Tibial nerve (tissue), 4 donors: ENCODE measurements at places on chromosomes 12 and 14. TPM values are rescaled to one million over a fixed set of nuclear protein-coding genes. Genes with fewer than 3 reads are reported as not detected.

Gene PTGER2
- 2.1 TPM for total RNA-seq

Gene IRAK3
- total RNA-seq, result 34.5 TPM

Gene TMTC1
- 111 TPM for total RNA-seq

Gene LRCOL1
- total RNA-seq, result not detected

Gene PRH2
- total RNA-seq, result 14.4 TPM

Gene LMNTD1
- total RNA-seq, result not detected

Gene KERA
- not detected for total RNA-seq

Gene SERPINA9
- not detected for total RNA-seq

DNA sequence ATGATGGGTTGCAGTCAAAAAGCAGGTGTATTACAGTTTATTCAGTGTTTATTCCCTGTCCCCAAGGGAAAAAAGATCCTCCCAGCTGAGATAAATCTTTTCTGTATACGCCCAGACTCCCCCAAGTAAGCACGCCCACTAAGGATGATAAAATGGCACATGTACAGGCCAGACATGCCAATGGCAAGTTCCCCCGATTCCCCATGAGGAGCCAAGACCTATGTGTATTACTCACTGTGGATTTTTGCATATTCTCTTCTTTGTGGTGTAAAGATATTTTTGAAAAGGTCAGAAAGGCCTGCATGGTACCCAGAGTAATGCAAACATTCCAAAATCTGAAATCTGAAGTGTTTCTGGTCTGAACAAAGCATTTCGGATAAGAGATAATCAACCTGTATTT is 22.2 kb downstream of the NR2C1 start:
- no peaks in the 10 kb centered on the region for H3K4me1 ChIP-seq
- H3K27ac ChIP-seq, result no peak overlapping the region
- no peak for DNase-seq
- no peaks in the 10 kb centered on the region for H3K27me3 ChIP-seq
- H3K36me3 ChIP-seq, result peaks cover 94% of the 10 kb centered on the region
- no peak overlapping the region for H3K4me3 ChIP-seq

DNA sequence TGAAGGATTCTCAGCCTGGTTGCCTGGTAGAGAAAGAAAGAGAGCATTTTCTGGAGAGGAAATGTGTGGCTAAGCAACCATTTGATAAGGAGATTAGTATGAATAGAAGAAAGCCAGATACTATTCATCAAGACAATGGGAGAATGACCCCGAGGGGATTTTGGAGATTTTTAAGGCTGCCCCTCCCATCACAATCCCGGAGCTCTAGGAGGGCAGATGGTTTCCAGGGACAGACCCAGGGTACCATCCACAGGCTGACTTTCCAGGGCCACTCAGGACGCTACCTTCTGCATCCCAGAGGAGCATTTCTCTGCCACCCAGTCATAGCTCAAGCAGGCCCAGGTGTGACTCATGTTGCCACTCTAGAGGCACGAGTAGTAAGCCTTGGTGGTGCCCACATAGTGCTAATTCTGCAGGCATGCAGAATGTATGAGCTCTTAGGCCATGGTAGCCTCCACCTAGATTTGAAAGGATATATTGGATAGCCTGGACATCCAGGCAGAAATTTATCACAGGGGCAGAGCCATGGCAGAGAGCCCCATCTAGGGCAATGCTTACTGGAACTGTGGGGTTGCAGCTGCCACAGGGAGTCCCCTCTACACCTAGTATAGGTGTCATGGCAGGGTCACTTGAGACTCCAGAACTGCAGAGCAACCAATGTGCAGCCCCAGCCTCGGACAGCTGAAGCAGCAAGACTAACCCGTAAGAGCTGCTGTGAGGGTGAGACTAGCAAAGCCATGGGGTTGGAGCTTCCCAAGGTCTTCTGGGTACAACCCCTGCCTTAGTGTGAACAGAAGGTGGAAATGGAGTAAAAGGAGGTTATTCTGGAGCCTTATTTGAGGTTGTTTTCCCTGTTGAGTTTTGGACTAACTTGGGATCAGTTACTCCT is 366.0 kb downstream of the ZFP36L1 start:
- H3K4me3 ChIP-seq, result no peak overlapping the region
- H3K4me1 ChIP-seq, result no peaks in the 10 kb centered on the region

GRCh38 chr12:112900298-112901145 is 6.2 kb upstream of the OAS1 start:
- DNase-seq, result no peak
- H3K4me3 ChIP-seq, result no peak overlapping the region
- no peaks in the 10 kb centered on the region for H3K36me3 ChIP-seq

DNA sequence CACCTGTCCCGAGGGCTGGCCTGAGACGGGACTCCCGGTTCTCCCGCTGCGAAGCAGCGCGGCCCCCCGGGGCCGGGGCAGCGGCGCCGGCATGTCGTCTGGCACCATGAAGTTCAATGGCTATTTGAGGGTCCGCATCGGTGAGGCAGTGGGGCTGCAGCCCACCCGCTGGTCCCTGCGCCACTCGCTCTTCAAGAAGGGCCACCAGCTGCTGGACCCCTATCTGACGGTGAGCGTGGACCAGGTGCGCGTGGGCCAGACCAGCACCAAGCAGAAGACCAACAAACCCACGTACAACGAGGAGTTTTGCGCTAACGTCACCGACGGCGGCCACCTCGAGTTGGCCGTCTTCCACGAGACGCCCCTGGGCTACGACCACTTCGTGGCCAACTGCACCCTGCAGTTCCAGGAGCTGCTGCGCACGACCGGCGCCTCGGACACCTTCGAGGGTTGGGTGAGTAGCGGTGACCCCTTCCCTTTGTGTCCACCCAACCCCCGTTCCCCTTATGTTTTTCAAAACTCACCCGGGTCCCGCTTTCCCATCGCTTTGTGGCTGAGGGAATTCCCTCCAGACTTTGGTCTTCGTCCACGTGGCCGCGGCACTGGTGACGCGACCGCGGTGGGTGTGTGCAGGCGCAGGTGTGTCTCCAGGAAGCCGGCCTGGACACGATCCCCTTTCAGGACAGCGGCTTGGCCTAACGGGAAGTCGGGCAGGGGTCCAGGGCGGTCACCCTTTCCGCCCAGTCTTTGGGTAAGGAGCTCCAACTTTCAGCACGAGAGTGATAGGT is 826 bp downstream of the PRKCH start:
- peaks cover 6% of the 10 kb centered on the region for H3K4me1 ChIP-seq
- no peaks in the 10 kb centered on the region for H3K27me3 ChIP-seq
- no peaks in the 10 kb centered on the region for H3K36me3 ChIP-seq
- DNase-seq, result no peak

DNA sequence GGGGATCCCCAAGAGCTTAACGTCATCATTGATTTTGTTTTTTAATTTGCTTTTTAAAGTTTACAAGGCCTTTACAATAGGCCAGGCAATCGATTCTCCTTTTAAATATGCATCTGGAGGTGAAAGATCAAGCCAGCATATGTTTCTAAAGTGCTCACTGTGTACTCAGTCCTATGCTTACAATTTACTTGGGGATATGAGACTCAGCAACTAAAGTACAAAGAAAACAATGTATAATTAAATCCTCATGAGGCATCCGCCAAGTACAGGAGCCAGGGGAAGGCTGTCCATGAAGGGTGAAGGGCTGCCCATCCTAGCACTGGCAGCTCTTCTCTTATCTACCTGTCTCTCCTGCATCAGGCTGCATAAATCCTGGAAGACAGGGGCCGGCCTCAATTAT is 11.8 kb downstream of the CCDC92 start:
- H3K27me3 ChIP-seq, result no peaks in the 10 kb centered on the region
- H3K27ac ChIP-seq, result no peak overlapping the region
- H3K36me3 ChIP-seq, result no peaks in the 10 kb centered on the region
- DNase-seq, result no peak
- H3K4me3 ChIP-seq, result no peak overlapping the region
- no peaks in the 10 kb centered on the region for H3K4me1 ChIP-seq

GRCh38 chr14:93967637-93968250 is 8.6 kb downstream of the ASB2 start:
- DNase-seq, result no peak
- no peaks in the 10 kb centered on the region for H3K27me3 ChIP-seq
- no peaks in the 10 kb centered on the region for H3K36me3 ChIP-seq

- no peaks in the 10 kb centered on the region for H3K27me3 ChIP-seq
- H3K4me1 ChIP-seq, result no peaks in the 10 kb centered on the region
- no peak for DNase-seq
- H3K36me3 ChIP-seq, result no peaks in the 10 kb centered on the region
- no peak overlapping the region for H3K27ac ChIP-seq
Observed at GRCh38 chr12:118763234-118763633, 218.1 kb upstream of the SRRM4 start.

DNA sequence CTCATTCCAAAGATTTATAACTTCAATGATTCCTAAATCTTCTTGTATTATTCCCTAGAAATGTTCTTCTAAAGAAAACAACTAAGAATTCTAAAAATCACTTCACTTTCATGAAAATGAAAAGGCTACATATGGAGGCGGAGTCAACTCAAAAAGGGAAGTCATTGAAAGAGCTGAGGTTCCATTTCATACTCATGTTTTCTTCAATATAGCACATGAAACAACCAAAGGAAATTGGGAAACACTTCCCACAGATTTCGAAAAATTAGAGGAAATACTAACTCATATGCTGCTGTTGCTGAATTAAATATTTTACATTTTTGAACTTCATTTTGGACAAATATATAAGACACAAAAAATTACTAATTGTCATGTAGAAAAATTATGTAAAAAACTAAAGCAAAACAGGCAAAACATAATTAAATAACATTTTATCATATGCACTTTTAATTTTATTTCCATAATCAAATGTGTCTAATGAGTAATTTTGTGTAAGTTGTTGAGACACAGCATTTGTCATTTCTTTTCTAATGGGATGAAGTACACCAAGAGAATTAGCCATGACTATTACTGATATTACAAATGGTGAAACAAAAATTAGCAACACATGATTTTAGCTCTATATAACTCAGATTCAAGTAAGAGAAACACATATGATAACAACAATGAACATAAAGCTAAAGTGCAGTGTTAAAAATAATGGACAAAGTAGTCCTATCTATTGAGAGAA is at the start of gene CD163:
TSS of gene CD163 (minus strand) at position 92 of the 730 bp plus-strand sequence. CDS start at position 5, 87 bp downstream.
- no peaks in the 10 kb centered on the region for H3K27me3 ChIP-seq
- no peaks in the 10 kb centered on the region for H3K4me1 ChIP-seq
- H3K27ac ChIP-seq, result peak within 1 kb of the TSS; percentile 72
- H3K4me3 ChIP-seq, result peak within 1 kb of the TSS; percentile 3
- DNase-seq, result no peak

- no peaks in the 10 kb centered on the region for H3K36me3 ChIP-seq
- no peaks in the 10 kb centered on the region for H3K4me1 ChIP-seq
- peak; percentile 87 for DNase-seq
- no peak overlapping the region for H3K27ac ChIP-seq
- no peak overlapping the region for H3K4me3 ChIP-seq
Observed at GRCh38 chr12:107515446-107515958, 170.1 kb upstream of the PWP1 start.

GRCh38 chr14:95516554-95517181 is at the start of gene SYNE3:
SYNE3 (minus strand) TSS chr14:95516650; CDS start chr14:95475821, 40,829 bp downstream.
- DNase-seq, result no peak
- peak within 1 kb of the TSS; percentile 96 for H3K27ac ChIP-seq
- H3K36me3 ChIP-seq, result no peaks in the 10 kb centered on the region
- H3K27me3 ChIP-seq, result no peaks in the 10 kb centered on the region
- peak within 1 kb of the TSS; percentile 87 for H3K4me3 ChIP-seq

GRCh38 chr12:47071241-47071852 is 8.1 kb upstream of the PCED1B start:
- H3K27ac ChIP-seq, result no peak overlapping the region
- H3K27me3 ChIP-seq, result no peaks in the 10 kb centered on the region
- H3K4me1 ChIP-seq, result no peaks in the 10 kb centered on the region
- H3K36me3 ChIP-seq, result no peaks in the 10 kb centered on the region

DNA sequence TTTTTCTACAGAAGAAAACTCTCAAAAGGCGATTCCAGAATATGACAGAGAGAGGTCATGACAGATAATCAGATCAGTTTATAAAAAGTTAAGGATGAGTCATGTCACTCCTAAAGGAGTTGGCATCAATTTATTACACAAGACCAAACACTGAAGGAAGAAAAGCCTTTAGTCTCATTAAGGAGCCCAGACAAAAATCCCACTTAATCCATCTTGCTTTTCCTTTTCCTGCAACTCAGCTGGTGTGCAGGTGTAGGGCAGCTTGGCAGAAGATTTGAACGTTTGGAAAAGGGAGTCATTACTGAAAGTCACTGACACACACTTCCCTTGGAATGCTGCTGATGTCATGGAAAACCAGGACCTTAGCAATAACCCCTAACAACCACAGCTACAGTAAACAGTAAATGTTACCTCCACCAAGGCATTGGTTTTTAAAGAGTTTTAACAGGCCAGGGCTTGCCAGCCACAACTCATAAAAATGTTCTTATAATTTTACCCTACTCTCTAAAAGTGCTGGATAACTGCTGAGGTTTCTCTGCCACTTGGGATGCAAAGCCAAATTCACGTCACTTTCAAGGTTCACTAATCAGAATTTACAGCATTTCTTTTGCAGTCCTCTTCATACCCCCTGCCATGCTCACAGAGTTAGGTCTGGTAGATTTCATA is 320.6 kb downstream of the RAD51B start:
- H3K4me3 ChIP-seq, result no peak overlapping the region
- no peaks in the 10 kb centered on the region for H3K36me3 ChIP-seq
- DNase-seq, result peak; percentile 75
- H3K27me3 ChIP-seq, result no peaks in the 10 kb centered on the region
- H3K4me1 ChIP-seq, result peaks cover 79% of the 10 kb centered on the region

- no peak for DNase-seq
- H3K27me3 ChIP-seq, result peaks cover 25% of the 10 kb centered on the region
- no peaks in the 10 kb centered on the region for H3K4me1 ChIP-seq
- H3K36me3 ChIP-seq, result no peaks in the 10 kb centered on the region
Observed at GRCh38 chr12:113082486-113083148, 26.1 kb downstream of the DTX1 start.

DNA sequence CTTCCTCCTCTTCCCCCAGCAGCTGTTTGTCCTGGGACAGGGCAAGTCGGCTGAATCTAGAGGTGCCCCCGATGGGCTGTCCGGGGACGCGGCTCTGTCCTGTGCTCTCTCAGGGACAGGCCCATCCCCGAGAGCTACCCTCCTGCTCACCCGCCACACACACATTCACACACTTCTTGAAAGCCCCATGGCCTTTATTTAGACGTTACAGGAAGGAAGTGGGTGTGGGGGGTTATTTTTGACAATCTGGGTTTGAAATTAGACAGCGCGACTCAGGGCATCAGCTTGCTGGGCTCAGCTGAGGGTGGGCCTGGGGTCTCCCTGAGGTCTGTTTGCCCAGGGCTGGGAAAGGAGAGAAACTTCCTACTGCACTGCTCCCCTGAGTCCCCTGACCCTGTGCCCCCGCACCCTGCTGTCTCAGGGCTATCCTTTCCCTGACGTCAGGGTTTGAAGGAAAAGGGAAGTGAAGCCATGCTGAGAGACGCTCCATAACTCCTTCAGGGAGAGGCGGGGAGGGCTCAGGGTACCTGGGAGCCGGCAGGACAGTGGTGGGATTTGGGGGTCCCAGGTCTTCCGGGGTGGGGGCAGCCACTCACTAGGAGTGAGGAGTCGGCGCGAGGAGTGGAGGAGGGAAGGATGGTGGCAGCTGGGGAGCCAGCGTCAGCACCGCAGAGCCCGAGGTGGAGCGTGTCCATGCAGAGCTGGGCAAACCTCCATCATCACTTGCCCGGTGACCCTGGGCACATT is 8.1 kb downstream of the PTPN6 start:
- no peak overlapping the region for H3K27ac ChIP-seq
- H3K4me3 ChIP-seq, result no peak overlapping the region
- H3K36me3 ChIP-seq, result no peaks in the 10 kb centered on the region
- H3K27me3 ChIP-seq, result no peaks in the 10 kb centered on the region

- no peak overlapping the region for H3K4me3 ChIP-seq
- no peaks in the 10 kb centered on the region for H3K36me3 ChIP-seq
- no peak for DNase-seq
- H3K4me1 ChIP-seq, result no peaks in the 10 kb centered on the region
- H3K27ac ChIP-seq, result no peak overlapping the region
- H3K27me3 ChIP-seq, result no peaks in the 10 kb centered on the region
Observed at GRCh38 chr12:75438059-75438754, 42.3 kb upstream of the GLIPR1 start.

GRCh38 chr12:15757553-15758255 is 31.5 kb downstream of the EPS8 start:
- H3K27me3 ChIP-seq, result no peaks in the 10 kb centered on the region
- H3K4me3 ChIP-seq, result no peak overlapping the region
- no peak overlapping the region for H3K27ac ChIP-seq
- DNase-seq, result no peak
- no peaks in the 10 kb centered on the region for H3K4me1 ChIP-seq
